ENCODE measurements at places on chromosomes 2 and 18.

- DNase-seq: no peak
Measured at GRCh38 chr2:10136101-10136934, 13.8 kb downstream of the RRM2 start.

DNA sequence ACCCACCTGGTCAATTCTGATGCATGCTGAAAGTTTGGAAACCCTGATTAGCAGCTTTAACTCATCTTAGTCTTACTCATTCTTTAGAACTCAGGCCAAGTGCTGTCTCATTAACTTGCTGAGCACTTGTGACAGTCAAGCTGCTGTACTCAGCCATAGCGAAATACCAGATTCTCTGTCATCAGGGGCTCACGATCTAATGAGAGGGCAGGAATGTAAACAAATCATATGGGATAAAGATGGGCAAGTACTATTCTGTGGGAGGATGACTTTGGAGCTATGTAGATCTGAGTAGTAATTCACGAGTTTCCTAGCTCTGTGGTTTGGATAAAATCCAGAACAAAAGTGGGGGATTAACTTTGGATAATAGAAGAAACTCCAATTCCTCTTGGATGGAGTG, 376.6 kb downstream of the HRH4 start:
- DNase-seq: no peak

DNA sequence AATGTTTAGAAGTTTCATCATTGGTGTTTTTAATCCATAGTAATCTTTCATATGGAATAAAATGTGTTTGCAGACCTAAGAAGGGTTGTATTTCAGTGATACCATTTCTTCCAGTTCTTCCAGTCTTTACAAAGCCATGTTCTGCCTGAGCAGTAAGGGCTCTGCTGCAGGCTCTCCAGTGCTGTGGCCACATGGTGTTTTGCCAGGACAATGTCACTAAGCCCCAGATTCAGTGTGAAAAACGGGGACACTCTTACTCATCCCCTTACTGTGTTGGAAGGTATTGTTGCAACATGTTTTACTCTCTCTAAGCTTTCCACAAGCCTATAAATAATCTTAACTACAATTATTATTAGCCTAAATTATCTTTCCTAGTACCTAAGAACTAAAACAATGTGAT, 481.4 kb upstream of the CDH7 start:
- DNase-seq: no peak

GRCh38 chr2:217328622-217328978, 468.7 kb upstream of the TNP1 start:
- no peak for DNase-seq

GRCh38 chr18:9994026-9994570, 80.3 kb downstream of the VAPA start:
- no peak for DNase-seq

All from T-helper 1 cell (primary cell).